LHCN-M2 (cell line): ENCODE measurements at places on chromosomes 2 and 18.
A peak's percentile ranks its signal among the peaks of the same experiment; 100 is the strongest.

GRCh38 chr2:145110668-145111356 is 590.9 kb upstream of the ZEB2 start:
- peak; percentile 38 for DNase-seq

GRCh38 chr2:233416199-233416598 is 61.9 kb downstream of the DGKD start:
- DNase-seq, result no peak

GRCh38 chr18:2961821-2962220 is 51.1 kb downstream of the LPIN2 start:
- peak; percentile 36 for DNase-seq

- peak; percentile 18 for DNase-seq
Observed at GRCh38 chr2:211181626-211182025, 625.2 kb downstream of the CPS1 start.

GRCh38 chr2:233976690-233977294 is 59.6 kb downstream of the TRPM8 start:
- DNase-seq, result peak; percentile 79

DNA sequence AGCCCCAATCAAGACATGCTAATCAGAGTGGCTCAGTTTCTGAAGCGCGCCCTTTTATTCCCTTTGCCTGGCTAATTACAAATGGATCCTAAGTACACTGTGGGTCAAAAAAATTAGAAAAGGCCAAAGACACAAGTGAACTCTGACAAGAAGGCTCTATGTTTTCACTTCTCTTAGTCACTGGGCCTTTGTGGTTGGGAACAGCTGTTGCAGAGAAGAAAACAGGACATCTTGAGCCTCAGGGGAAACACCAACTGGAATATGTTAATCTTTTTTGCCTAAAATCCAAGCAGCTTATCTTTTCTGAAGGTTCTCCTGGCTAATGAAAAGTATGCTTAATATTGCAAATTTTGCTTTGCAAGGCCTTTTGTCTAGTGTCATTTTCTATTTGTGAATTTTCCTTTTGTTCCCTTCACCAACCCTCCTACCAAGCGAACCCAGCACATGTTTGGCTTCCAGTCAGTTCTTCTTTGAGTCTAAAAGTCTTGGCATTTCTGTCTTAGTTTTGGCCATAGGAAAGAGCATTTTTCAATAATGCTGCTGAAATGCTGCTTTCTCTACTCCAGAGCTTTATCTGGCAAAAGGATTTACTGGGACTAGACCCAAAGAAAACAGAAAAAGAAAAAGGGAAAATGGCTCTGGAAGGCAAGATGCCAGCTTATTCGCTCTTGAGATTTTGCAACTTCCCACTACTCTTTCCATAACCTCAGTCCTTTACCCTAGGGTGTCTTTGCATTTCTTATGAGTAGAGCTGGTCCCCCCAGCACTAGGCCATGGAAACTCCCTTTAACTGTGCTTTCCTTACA is 440.2 kb upstream of the ST6GAL2 start:
- peak; percentile 96 for DNase-seq

- peak; percentile 95 for DNase-seq
Observed at GRCh38 chr18:48538531-48539405, at the start of gene CTIF. TSS of gene CTIF (plus strand) at chr18:48539031. CDS start at chr18:48619566, 80,535 bp downstream.

- no peak for DNase-seq
Observed at GRCh38 chr18:35578481-35578880, 3.1 kb upstream of the GALNT1 start.

GRCh38 chr2:70767079-70767698 is 811 bp downstream of the ADD2 start:
- no peak for DNase-seq

- peak; percentile 51 for DNase-seq
Observed at GRCh38 chr2:74876081-74876886, 42.4 kb downstream of the HK2 start.

DNA sequence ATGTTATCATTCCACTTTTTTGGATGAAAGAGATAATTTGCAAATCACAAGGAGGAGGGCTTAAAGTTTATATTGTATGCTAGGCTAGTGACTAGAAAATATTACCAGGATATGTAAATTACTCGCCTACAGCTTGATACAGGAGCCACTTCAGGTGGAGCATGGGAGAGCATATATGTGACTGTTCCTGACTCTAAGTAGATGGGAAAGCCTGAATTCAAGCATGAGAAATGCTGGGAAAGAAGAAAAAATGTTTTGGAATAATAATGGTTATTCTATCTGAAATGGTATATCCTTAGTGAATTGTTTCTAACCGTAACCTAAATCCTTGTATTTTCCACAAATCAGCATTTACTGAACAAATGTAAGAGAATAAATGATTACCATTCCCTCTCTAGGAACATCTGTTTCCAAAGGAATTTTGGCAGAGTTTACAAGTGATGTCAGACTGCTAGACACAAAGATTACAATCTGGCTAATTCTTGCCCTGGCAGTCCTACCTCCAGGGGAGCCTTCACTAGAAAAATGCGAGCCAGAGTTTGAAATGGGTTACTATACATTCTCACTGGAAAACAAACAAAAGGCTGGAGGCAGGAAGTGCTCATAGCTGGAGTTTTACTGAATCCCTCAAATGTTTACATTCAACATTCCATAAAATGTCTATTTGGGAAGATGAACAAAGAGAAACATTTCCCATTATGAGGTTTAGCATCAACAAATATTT is 129.4 kb upstream of the MAPRE2 start:
- peak; percentile 58 for DNase-seq

DNA sequence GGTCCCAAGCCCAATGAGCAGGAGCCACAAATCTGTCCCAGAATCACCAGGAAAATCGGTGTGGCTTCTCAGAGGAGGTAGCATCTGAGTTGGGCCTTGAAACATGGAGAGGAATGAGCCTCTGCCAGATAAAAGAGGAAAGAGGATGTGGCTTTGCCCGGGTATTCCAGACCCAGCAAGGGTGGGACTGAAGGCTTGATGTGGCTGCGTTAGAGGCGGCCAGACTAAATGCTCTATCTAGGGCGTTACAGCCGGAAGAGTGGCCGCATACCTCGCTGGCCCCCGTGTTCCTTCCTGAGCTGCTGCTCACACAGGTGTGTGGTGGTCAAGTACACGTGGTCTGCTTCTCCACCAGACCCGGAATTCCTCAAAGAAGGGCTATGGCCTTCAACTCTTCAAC is 33.9 kb upstream of the POMC start:
- no peak for DNase-seq

- DNase-seq, result no peak
Observed at GRCh38 chr18:12014521-12015415, 33.5 kb downstream of the IMPA2 start.

- DNase-seq, result no peak
Observed at GRCh38 chr2:203777030-203777429, 70.6 kb downstream of the CD28 start.

- DNase-seq, result peak; percentile 80
Observed at GRCh38 chr2:174614261-174614660, 16.7 kb upstream of the WIPF1 start.

GRCh38 chr2:235148201-235149170 is 196.7 kb downstream of the SH3BP4 start:
- DNase-seq, result no peak

DNA sequence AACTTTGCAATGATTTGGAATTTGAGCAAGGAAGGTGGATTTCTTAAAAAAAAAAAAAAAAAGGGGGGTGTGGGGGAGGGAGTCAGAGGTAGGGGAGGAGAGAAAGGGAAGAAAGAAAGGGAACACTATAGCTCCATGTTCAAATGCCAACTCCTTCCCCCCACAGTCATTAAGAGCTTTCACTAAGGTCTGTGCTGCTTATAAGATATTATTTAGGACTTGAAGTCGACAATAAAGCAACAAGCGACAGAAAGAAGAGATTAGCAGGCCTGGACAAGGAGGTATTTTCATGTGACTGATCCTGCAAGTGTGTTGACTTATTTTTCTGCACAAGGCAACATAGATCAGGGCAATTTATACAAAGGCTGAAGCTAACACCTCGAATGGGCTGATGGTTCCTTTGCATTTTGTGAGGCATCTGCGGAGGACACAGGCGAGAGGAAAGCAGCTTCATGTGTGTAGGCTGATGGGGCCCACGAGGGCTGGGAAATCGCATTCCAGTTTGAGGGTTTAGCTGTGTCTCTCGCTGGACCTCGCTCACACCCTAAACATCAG is 382.0 kb downstream of the SOX11 start:
- no peak for DNase-seq

DNA sequence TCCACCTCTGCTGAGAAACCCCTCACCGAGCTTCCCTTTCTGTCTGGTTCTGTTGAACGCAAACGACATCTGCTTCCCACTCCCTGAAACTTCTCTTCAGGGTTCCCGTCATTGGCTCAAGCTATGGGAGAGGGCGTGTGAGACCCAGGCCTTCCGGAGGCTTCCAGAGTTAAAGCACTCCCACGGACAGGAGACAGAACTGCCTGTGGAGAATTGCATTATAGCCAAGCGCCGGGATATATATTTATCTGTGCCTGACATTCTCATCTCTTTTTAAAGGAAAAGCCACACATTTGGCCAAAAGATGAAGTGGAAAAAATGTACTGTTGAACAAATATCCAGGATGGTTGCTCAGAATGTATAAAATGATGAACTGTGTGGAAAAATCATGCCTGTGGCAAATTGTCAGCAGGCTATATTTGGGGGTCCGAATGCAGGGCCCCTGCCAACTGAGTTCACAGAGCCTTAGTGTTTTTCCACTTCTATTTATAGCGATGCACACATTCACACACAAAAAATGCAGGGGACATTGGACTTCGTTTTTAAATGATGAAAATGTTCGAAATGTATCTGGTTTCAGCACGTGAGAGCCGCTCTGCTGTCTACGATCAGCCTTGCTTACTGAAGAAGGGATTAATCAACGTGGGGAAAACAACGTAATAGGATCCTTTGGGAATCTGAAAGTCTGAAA is 59.5 kb downstream of the E2F6 start:
- DNase-seq, result no peak

DNA sequence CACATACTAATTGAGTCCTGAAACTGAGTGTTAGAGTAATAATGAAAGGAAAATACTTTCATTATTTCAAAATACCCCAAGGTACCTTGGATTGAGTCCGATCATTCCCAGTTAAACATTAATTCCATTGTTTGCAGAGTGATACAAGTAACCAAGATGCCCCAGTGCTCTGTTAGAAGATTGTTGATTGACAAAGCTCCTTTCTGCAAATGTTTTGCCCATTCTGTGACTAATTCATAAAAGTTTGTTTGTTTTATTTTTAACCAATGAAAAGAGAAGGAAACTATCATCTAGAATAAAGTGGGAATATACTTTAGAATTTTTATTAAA is 124.0 kb downstream of the GULP1 start:
- no peak for DNase-seq

GRCh38 chr2:25443766-25444165 is 102.0 kb upstream of the DNMT3A start:
- DNase-seq, result no peak

DNA sequence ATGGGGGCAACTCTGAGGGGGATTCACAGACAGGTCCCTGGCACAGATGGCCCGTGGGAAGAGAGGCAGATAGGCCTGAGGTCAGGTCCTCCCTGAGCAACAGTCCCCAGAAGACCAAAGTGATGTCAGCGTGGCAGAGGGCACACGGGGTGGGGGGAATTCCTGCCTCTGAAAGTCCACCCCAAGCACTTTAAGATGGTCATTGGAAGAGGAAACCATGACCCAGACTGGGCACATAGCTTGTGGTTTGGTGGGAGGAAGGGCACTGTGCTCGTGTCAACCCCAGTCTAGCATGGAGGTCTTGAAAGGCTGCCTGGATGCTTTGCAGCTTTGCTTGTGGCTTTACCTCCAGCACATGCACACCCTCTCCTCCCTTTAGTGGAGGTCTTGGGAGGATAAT is 38.0 kb upstream of the SIX2 start:
- no peak for DNase-seq

GRCh38 chr2:181421131-181421458 is 36.1 kb upstream of the ITGA4 start:
- DNase-seq, result no peak

GRCh38 chr2:191070276-191070675 is 56.3 kb upstream of the STAT1 start:
- DNase-seq, result no peak

GRCh38 chr2:100721693-100722092 is 98.2 kb upstream of the NPAS2 start:
- no peak for DNase-seq

GRCh38 chr2:158772306-158773078 is 22.6 kb upstream of the DAPL1 start:
- peak; percentile 28 for DNase-seq

DNA sequence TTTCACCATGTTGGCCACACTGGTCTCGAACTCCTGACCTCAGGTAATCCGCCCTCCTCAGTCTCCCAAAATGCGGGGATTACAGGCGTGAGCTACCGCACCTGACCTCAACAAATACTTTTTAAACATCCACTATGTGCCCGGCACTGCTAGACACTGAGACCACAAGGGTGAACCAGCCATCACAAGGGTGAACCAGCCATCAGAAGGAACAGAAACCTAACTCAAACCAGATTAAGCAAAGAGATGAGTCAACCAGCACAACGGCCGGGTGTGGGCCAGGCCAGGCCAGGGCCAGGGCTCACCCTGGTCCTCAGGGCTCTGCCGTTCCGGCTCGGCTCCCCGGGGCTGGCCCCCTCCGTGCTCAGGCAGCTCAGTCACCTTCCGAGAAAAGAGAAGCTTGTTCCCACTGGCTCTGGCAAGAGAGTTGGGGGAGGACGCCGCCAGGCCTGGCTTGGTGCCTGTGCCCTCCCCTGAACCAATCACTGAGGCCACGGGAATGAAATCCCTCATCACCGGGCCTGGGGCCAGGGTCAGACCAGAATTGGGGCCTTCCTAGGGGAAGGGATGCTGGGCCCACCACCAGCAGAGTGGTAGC is 4.4 kb downstream of the TEX44 start:
- DNase-seq, result no peak

DNA sequence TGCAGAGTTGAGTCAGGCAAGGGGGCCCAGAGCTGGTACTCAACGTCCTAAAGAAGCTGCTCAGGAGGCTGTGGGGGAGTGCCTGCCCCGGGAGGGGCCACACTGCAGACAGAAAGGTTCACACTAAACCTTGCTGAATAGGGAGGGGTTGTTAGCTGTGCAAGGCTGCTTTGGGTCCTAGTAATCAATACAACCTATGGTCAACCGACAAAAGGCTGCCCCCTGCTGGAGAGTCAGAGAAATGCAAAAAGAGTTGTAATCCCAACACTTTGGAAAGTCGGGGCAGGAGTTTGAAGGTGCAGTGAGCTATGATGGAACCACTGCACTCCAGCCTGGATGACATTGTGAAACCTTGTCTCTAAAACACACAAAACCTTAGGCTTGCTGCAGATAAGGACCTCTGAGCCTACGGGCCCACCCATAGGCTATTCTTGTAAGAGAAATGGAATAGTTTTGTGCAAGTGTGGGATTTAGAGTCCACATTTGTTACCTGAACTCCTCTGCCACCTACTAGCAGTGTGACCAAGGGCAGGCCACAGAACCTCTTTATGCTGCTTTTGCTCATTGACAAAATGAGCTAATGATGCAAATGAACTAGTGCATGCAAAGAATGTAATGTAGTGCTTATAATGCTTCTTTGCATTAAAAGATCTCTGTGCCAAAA is 81.5 kb downstream of the PRPF40A start:
- DNase-seq, result peak; percentile 49

- DNase-seq, result peak; percentile 64
Observed at GRCh38 chr2:109339519-109339966, 210.5 kb downstream of the SH3RF3 start.
